Stimulated activated CD4-positive, alpha-beta T cell treated with anti-CD3 and anti-CD28 coated beads, Interleukin-4, amount 100 ng/mL, for 4 hours (primary cell): ENCODE measurements at places on chromosomes 12 and 14.

- DNase-seq = no peak
These were observed 38.5 kb upstream of the SLCO1C1 start for GRCh38 chr12:20656600-20656999.

GRCh38 chr12:10033783-10034545, 3.5 kb downstream of the CLEC9A start:
- no peak for DNase-seq

- DNase-seq = no peak
These were observed 22.7 kb upstream of the SPTSSA start for GRCh38 chr14:34484726-34485125.

- no peak for DNase-seq
These were observed 440.0 kb downstream of the SLC16A7 start for GRCh38 chr12:60035835-60036234.
